ENCODE measurements at places on chromosomes 13 and 19.
A peak's percentile ranks its signal among the peaks of the same experiment; 100 is the strongest.

GRCh38 chr13:101828119-101828518, 375.6 kb downstream of the ITGBL1 start:
- no peak for DNase-seq

DNA sequence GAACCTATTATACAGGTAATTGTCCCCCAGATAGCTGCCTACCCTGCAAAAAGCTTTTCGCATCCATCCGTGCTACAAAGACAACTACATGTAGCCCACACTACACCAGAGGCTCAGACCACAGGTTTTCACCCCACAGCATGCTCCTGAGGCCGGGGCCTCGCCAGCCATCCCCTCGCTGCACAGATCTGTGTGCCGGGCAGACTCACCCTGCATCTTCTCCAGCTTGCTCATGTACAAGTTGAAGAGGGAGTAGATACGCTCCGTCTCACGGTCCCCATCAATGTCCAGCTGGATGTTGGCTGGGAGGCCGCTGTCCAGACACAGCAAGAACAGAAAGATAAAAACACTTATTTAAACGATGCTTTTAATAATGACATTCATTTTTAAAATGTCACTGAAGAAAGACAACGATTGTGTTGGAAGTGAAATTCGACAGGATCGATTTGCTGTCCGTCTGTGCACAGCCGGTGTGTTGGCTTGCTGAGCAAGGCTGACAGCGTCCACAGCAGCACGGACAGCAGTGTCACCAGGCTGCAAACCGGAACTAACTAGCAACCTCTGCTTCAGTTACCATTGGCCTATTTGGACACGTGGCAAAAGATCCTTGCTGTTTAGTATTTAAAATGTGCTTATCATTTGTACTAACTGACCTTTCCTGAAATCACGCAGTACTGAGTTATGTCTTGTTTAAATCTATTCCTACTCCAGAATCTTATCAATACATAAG, 18.6 kb upstream of the C13orf46 start:
- DNase-seq, result peak; percentile 23

DNA sequence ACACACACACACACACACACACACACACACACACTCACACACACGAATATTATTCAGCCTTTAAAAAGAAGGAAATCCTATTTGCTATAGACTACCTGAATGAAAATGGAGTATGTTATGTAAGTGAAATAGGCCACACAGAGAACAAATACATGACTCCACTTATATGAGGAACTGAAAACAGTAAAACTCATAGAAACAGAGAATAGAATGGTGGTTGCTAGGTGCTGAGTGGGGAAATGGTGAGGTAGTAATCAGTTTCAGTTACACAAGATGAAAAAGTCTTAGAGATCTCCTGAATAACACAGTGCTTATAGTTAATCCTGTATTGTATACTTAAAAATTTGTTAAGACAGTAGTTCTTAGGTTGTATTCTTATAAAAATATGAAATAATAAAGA, 8.2 kb downstream of the ZNF677 start:
- no peak for DNase-seq

GRCh38 chr19:38705197-38706019, 38.9 kb downstream of the CAPN12 start:
- DNase-seq, result no peak

GRCh38 chr19:18070181-18070580, 16.6 kb downstream of the IL12RB1 start:
- DNase-seq, result no peak

DNA sequence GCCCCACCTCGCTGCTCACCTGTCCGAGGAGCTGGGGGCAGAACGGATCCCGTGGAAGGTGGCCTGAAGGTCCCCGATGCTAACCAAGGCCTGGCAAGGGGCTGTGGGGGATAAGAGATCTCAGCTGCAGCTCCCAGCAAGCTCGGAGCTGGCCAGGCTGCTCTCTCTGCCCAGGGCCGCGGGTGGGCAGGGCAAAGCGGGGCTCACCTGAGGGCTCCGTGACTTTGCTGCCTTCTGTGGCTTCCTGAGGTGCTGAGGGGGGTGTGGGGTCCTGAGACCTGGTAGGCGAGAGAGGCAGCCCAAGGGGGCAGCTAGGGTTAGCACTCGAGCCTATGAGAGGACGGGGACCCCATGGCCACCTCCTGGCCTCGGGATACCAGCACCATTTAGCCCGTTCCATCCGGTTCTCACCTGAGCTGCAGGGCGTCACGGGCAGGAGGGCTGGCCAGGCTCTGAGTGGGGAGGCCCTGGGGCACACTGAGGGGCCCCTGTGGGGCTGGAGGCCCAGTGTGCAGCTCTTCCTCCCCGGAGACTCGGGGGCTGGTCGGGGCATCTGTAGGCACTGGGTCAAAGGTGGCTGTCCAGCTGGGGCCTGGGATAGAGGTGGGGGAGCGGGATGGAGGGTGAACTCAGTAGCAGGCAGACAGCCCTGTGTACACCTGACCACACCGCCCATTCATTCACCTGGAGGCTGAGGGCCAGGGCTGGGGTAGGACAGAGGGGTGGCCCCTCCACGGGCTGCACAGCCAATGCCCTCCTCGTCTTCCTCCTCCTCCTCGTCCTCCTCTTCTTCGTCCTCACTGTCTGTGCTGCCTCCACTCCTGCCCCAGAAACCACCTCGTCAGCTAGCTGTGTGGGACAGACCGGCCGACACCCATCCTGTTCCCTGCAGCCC, 3.1 kb upstream of the TMEM86B start:
- DNase-seq, result no peak

DNA sequence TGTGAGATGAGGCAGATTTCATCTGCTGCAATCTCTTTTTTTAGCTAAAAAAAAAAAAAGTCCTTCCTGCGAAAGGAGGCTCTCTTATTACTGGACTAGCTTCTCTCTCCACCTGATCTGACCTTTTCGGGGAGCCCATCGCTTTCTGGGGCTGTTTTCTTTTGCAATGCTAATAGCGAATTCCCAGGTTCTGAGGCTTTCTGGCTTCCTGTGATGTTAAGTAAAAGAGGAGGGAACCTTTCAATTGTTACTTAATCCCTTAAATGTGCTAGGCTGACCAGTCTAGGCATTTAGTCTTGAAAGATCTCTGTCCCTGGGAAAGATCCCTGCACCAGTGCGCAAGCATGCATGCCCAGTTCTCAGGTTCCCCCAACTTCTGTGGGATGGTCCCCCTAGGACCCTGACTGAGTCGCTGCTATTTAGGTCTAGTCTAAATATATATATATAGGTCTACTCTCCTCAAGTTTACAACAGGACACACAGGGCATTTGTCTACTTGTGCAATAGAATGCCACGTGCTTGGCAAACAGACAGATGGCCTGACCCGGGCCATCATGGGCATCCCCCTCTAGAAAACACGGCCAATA, 224.7 kb downstream of the ZNF536 start:
- no peak for DNase-seq

Data from eye (tissue), 1 donor.